ENCODE measurements at places on chromosomes 16 and 17. TPM values are rescaled to one million over a fixed set of nuclear protein-coding genes. Genes with fewer than 3 reads are reported as not detected.

DNA sequence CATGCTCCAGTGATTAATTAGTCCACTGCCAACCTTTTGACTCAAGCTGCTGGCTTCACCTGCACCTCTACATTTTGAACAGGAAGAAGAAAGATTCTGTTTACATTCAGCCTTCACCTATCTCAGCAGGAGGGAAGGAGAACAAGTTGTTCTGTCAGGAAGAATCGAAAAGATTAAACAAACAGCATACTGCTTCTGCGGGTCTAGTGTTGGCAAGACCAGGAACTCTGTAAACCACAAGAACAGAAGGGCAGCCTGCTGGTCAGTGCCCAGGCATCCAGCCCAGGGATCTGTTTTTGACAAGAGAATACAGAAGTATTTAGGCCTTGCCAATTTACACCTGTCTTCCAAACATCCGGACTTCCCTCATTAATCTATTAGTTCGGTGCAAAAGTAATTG lies 189.7 kb downstream of the CHD9NB start:
- no peaks in the 10 kb centered on the region for H3K4me1 ChIP-seq
- H3K27me3 ChIP-seq: no peaks in the 10 kb centered on the region
- no peaks in the 10 kb centered on the region for H3K36me3 ChIP-seq
- DNase-seq: no peak
- H3K4me3 ChIP-seq: no peak overlapping the region

DNA sequence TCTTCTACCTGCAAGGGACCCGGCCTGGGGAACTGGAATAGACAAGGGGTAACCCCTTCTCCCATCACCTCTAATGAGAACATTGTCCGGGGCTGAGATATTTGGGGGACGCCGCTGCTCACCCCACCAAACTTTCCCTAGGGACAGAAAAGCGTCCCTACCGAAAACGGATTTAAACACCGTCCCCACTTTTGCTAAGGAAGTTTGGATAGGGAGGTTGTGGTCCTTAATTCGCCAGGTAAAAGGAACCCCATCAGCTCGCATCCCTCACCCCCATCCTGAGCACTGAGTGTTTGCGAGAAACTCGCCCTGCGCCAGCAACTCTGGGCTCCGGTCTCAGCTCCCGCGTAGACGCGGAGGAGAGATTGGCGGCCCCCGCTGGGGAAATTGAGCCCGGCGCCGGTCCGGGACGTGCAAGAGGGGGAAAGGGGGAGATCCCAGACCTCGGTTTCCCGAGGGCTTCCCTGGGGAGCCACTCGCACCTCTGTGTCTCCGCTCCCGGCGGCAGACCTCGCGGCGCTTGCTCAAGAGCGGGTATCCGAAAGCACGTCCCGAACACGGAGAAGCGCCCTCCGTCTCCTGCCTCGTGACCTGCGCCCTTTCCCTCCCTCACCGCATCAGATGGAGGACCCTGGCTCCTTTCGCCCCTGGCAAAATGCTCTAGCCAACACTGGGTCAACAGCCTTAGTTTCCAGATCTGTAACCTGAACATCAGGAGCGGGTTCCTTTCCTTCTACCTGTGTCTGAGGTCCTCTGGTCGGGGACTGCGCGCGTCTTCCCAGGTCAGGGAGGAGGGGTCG lies 3.1 kb upstream of the SOX9 start:
- no peak overlapping the region for H3K4me3 ChIP-seq
- no peaks in the 10 kb centered on the region for H3K36me3 ChIP-seq
- H3K4me1 ChIP-seq: no peaks in the 10 kb centered on the region

GRCh38 chr17:18986541-18987229 lies 17.9 kb downstream of the FAM83G start:
- H3K36me3 ChIP-seq: no peaks in the 10 kb centered on the region
- H3K27me3 ChIP-seq: no peaks in the 10 kb centered on the region
- no peak overlapping the region for H3K27ac ChIP-seq
- H3K4me1 ChIP-seq: no peaks in the 10 kb centered on the region

DNA sequence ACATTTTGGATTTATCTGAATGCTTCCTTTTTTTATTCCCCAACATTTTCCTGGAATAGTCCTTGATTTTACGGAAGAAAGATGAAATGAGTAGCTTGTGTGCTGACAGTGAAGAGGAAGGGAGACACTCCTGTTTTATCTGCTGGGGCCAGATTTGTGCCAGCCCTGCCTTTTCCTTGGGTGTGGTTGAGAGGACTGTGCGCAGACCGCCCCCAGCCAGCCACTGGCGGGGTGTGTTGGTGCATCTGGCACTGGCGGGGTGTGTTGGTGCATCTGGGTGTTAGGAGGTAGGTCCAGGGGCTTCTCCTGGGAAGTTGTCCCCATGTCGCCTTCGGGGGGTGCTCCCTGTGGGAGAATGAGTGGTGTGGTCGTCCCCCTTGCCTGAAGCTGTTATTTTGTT lies 39.5 kb downstream of the RAP1GAP2 start:
- no peaks in the 10 kb centered on the region for H3K4me1 ChIP-seq
- H3K27ac ChIP-seq: no peak overlapping the region
- no peak for DNase-seq

DNA sequence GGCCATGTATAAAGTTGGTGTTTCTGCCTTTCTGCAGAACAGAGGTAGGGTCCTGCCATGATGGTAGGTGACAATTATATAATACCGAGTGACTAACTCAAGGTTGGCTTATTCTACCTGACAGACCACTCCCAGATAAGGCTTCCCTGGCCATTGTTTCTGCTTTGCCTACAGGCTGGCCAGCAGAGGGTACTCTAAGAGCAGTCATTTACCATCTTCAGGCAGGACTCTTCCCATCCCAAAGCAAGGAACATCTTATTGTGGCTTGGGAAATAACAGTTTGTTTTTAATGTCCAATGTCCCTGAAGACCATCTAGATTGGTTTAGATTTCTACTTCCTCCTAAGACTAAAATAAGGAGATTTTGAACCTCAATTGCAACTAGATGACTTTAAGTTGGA lies 74.1 kb downstream of the SNX11 start:
- no peak overlapping the region for H3K27ac ChIP-seq
- no peaks in the 10 kb centered on the region for H3K27me3 ChIP-seq
- no peaks in the 10 kb centered on the region for H3K4me1 ChIP-seq
- DNase-seq: no peak
- no peaks in the 10 kb centered on the region for H3K36me3 ChIP-seq

- no peaks in the 10 kb centered on the region for H3K36me3 ChIP-seq
- no peaks in the 10 kb centered on the region for H3K4me1 ChIP-seq
- H3K4me3 ChIP-seq: no peak overlapping the region
- H3K27me3 ChIP-seq: no peaks in the 10 kb centered on the region
- no peak for DNase-seq
These were observed 9.6 kb upstream of the WIPF2 start for GRCh38 chr17:40209404-40210093.

Gene CTRB1
- not detected for polyA plus RNA-seq

Gene TSPAN10
- not detected for polyA plus RNA-seq

Measured in CD14-positive monocyte (primary cell).